Urinary bladder (tissue), 4 donors: ENCODE measurements at places on chromosomes 2 and 18.

DNA sequence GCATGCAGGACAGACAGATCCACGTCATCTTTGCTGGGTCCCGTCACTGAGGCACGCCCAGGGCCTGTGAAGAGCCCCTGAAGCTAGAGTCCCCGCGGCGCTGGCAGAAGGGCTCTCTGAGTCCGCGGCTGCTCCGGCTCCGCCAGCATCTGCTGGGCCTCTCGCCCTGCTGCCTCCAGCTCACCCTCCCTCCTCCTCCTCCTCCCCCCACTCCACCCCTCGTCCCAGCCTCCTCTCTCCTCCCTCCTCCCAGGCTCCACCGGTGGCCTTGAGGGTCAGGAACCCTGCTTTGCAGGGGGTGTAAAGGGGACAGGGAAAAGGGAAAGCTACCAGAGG lies at the start of gene TNS1:
TNS1 (minus strand) TSS at position 151 of the 336 bp plus-strand sequence; CDS start at position 28, 123 bp downstream.
- DNase-seq = no peak

- DNase-seq = no peak
Observed at GRCh38 chr2:212114489-212114888, 424.1 kb downstream of the ERBB4 start.

- DNase-seq = no peak
Observed at GRCh38 chr2:74555610-74556103, 1.1 kb downstream of the DOK1 start.

GRCh38 chr2:42770288-42771131 lies 6.6 kb upstream of the OXER1 start:
- no peak for DNase-seq

DNA sequence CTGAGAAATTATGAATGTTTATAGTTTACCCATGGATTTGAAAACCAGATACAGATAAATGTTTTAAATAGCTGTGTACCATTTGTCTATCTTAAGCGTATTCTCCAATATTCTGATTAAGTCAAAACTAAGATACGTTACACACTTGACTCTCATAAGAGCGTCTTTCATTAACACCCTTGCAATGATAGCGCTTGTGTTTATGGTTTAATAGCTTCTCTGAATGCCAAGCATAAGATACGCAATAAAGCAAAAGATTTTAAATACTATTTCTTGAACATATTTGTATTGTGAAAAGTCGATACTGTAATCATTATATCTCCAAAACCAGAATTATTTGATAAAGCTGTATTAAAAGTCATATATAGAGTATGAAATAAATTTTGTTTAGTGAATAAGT lies 3.0 kb downstream of the CALCRL start:
- DNase-seq = no peak

DNA sequence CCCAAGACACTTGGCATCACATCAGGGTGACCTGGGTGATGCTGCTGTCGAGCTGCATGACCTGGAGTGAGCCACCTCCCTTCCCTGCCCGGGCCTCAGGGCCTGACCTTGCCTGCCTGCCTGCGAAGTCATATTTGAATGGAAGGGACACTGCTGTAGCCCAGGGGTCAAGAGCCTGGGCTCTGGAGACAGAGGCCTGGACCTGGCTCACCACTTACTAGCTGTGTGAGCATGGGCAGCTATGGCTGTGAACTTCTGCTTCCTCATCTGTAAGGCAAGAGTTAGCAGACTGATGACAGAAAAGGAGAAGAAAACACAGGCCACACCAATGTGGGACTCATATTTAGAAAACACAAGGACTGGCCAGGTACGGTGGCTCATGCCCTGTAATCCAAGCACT lies 118.7 kb downstream of the ZFP36L2 start:
- no peak for DNase-seq

DNA sequence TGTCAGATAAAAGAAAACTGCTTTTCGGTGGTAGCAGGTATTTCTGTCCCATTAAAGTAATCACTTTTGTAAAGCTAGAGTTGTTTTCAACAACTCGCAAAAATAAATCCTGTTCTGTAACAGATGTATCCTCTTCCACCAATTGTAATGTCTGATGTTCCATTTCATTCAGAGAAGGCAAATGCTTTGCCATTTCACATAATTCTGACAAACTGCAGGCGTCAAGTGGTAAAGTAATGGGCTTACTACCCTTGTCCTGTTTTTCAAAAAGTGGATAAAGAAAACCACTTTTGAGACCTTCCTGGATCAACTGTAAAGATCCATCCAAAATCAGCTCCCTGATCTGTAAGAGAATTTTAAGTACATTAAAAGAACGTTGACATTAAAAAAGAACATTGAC lies 16.6 kb downstream of the METTL4 start:
- DNase-seq = no peak

DNA sequence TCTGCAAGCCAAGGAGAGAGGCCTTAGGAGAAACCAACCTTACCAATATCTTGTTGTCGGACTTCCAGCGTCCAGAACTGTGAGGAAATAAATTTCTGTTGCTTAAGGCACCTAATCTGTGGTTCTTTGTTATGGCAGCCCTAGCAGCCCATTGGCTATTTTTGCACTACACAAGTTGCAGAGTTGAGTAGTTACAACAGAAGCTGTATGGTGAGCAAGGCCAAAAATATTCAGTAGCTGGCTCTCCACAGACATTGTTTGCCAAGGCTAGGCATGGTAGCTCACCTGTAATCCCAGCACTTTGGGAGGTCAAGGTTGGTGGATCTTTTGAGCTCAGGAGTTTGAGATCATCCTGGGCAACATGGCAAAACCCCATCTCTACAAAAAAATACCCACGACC lies 27.1 kb upstream of the SCYGR1 start:
- DNase-seq = no peak

DNA sequence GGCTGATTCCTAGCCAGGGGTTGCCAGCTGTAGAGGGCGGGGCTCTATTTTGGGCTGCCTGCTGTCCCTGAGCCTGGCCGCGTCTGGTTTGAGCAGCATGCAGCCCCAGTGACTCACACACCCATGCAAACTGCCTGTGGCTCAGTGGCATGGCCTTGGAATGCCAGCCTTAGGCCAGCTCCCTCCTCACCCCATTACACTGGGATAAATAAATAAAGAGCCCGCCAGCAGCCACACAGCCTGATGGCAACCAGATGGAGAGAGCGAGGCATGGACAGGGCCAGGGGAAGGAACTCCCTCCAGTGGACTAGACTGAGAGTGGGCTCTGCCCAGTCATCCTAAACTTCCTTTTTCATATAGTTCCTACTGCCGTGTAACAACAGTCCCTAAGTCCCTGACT lies 18.3 kb downstream of the NHEJ1 start:
- no peak for DNase-seq

DNA sequence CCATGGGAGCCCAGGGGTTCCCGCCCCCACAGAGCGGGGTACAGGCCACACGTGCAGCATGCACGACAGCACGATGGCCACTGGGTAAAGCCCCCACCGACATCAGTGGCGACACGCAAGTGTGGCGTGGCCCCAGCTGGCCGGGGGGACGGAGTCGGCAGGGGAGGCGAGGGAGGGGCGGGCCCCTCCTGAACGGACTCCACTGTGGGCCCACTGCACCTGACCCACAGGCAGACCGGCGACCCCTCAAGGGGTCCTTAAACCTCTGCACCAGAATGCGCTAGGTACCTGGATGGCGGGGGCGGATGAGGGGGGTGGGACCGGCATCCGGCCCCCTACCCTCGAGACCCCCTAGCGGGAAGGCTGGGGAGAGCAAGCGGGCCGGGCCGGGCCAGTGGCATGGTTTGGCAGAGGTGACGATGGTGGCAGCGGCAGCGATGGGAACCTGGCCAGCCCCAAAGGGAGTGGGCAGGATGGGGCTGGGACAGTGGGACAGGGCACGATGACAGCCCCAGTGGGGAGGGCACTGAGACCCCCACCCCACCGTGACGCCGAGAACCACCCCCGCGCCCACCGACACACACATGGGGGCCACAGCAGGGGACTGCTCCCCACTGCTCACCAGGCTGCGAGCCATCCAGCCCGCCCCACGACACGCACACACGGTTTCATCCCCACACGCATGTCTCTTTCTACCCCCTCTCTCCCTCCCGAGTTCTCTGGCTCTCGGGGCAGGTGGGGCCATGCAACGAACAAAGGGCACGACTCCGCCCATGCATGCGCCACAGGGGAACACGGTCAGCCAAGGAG lies 91.9 kb upstream of the ANKRD30BL start:
- no peak for DNase-seq

DNA sequence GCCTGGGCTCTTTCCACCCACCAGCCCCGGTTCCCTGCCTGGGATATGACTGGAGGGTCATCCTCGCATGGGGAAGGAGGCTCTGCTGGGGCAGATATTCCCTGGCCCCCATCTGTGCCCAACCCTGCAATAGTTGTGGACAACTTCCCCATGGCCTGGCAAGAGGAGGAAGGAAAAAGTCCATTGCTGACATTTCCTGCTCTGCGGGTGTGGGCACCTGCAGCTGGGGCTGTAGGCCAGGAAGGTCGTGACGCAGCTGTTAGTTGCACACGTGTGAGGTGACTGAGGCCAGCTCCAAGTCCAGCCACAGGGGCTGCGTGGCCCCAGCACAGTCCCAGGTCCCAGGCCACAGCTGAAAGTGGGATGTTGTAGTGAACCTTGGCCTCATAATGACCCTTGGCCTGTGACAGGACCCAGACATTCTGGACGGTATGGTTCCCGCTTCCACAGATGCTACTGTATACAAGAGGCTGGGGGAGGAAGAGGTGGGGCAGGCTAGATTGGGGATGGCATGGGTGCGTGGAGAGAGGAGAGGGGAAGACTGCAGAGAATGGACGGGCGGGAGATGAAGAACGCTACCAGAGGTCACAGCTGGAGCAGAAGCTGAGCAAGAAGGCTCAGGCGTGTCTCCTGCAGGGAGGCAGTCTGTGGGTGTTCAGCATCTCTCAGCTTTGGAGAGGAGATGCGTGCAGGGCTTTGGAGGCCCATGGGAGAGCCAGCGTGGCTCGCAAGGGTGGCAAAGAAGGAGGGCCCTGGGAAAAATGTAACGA lies 22.1 kb downstream of the OTOF start:
- no peak for DNase-seq

DNA sequence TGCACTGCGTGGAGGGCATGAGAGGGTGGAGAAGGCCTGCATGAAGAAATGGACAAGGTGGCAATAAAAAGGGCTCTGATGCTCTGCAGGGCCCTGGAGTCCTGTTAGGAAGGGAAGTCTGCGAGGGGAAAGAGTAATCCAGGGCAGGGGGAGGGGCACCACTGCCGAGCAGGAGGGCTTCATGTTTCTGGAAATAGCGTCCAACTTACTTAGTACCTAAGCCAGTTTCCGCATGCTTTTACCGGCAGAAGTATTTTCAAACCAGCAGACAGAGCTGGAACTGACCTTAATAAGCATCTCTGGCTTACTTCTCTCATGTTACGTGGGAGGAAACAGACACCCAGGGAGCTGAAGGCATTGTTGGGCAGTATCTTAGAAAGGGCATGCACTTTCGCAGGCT lies 156.7 kb downstream of the GALNT14 start:
- no peak for DNase-seq

DNA sequence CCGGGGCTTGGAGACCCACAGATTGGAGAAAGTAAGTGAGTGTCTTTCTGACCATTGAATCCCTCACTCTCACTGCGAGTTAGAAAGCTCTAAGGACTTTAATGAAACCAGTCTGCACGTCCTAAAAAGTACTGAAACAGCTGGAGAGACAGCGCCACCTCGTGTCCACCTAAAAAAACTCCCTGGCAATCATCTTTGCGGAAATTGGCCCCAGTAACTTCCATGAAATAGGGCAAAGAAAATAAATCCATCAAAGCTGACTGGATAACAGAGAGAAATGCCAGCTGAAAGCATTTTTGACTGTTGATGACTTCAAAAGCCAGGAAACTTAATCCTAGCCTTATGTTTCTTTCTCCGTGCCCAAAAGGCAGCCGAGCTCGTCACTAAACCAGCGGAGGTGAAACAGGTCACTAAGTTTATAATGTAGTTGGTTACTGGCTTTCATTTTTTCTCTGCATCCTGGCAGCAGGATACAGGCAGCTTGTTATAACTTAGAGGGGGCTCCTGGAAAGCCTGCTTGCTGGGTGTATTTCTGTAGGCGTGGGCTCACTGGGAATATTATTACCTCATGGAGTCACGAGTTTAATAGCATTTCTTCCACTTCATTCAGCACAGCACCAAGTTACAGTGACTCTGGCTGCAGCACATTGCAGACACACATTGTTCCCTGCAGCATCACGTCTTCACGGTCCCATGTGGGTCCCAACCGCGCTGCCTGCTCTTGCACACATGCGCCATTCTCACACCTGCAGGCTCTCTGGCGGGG lies 266.5 kb downstream of the HRH4 start:
- DNase-seq = no peak

GRCh38 chr2:177078416-177078815 lies 134.2 kb upstream of the HNRNPA3 start:
- no peak for DNase-seq
